RKO (cell line): ENCODE measurements at places on chromosomes 2 and 18.
A peak's percentile ranks its signal among the peaks of the same experiment; 100 is the strongest.

DNA sequence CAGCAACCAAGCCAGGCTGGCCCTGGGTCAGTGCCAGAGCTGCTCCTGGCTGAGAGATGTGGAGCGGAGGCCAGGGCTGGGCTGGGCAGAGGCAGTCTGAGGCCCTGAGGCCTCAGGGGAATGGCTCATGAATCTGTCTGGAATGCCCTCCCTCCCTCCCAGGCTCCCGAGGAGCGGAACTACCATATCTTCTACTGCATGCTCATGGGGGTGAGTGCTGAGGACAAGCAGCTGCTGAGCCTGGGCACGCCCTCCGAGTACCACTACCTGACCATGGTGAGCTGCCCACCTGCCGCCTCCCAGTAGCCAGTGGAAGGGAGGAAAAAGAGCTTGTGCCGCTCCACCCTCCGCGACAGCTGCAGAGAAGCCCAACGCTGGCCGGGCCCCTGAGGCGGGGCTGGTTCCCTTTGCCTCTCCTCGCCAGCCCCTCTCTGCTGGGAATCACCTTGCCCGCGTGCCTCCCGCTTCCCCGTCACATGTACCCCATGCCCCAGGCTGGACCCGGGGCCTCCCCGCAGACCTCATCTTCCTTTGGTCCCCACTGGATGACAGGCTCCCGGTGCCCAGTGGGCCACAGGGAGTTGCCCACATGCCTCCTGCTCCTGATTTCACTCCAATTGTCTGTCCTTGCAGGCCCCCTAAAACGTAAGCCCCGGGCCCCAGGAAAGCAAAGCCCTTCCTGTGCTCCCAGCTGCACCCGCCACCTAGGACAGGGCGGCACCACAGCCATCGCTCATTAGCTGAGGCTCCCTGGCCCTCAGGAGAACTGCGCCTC is 41.1 kb downstream of the MYO7B start:
- no peak for DNase-seq

GRCh38 chr2:73281244-73281643 is 3.0 kb downstream of the FBXO41 start:
- DNase-seq: peak; percentile 43

GRCh38 chr18:59655676-59656075 is 41.5 kb downstream of the CCBE1 start:
- no peak for DNase-seq

GRCh38 chr2:13335862-13336535 is 619.3 kb downstream of the TRIB2 start:
- no peak for DNase-seq

DNA sequence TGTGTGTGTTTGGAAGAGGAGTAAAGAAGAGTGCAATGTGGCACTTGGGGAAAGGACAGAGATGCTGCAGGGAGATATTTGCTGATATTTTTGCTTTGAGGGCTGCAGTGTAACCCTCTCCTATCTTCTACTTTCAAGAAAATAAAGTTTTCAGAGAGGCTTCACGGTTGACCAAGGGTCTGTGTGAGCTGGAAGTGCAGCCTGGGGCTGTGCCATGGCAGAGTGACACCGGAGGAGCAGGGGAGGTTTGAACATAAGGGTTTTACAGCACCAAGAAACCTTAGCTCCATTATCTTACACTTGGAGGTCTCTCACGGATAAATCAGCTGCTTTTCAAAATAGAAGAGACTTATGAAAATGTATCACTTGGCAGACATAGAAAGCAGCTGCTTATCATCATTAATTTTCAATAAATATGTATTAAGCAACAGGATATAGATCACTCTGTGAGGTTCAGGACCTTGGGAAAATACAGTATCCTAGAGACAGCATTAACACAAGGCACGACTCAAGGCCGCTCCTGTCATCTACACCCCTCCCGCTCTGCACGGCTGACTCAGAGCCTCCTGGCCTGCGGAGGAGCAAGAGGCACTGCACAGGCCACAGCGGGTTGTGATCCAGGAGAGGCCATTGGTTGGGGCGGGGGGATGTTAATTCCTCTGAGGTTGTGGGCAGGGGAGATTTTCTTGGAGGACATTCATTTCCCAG is 127.8 kb downstream of the COPS8 start:
- no peak for DNase-seq

- DNase-seq: no peak
These were observed 36.5 kb upstream of the SLC9A2 start for GRCh38 chr2:102582845-102583244.

GRCh38 chr2:219278655-219279150 is 463 bp upstream of the DNAJB2 start:
- DNase-seq: no peak

GRCh38 chr2:68548396-68548795 is 81.0 kb downstream of the APLF start:
- no peak for DNase-seq

DNA sequence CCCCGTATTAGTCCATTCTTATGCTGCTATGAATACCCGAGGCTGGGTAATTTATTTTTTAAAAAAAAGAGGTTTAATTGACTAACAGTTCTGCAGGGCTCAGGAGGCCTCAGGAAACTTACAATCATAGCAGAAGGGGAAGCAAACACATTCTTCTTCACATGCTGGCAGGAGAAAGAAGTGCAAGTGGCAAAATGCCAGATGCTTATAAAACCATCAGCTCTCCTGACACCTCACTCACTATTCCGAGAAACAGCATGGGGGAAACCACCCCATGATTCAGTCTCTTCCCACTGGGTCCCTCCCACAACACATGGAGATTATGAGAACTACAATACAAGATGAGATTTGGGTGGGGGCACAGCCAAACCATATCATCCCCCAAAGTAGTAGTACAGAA is 2148.5 kb upstream of the PIK3C3 start:
- DNase-seq: peak; percentile 77

GRCh38 chr2:151337643-151338042 is 19.7 kb upstream of the TNFAIP6 start:
- DNase-seq: no peak

DNA sequence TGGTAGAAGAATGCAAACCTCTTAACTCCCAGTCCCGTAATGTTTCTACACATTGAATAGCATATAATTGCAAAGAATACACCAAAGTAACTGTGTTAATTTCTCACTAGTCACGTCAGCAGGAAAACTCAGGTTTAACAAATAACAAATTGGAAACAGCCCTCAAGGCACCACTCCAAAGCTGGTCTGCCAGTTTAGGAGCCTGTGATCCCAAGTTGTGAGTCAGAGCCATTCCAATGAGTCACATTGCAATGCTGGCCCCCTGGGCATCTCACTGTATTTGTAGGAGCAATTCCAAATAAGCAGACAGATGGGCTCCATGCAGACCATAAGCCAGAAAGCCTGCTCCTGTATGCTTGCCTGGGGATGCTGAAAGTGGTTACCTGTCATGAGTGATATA is 143.2 kb upstream of the SETBP1 start:
- peak; percentile 12 for DNase-seq

- DNase-seq: no peak
These were observed 62.9 kb downstream of the MSTN start for GRCh38 chr2:189999661-190000060.

GRCh38 chr2:36564377-36564930 is 33.5 kb downstream of the FEZ2 start:
- peak; percentile 76 for DNase-seq

- no peak for DNase-seq
These were observed 87.3 kb upstream of the LCLAT1 start for GRCh38 chr2:30359644-30360167.

- DNase-seq: no peak
These were observed 102.9 kb upstream of the SYT4 start for GRCh38 chr18:43380104-43380672.

DNA sequence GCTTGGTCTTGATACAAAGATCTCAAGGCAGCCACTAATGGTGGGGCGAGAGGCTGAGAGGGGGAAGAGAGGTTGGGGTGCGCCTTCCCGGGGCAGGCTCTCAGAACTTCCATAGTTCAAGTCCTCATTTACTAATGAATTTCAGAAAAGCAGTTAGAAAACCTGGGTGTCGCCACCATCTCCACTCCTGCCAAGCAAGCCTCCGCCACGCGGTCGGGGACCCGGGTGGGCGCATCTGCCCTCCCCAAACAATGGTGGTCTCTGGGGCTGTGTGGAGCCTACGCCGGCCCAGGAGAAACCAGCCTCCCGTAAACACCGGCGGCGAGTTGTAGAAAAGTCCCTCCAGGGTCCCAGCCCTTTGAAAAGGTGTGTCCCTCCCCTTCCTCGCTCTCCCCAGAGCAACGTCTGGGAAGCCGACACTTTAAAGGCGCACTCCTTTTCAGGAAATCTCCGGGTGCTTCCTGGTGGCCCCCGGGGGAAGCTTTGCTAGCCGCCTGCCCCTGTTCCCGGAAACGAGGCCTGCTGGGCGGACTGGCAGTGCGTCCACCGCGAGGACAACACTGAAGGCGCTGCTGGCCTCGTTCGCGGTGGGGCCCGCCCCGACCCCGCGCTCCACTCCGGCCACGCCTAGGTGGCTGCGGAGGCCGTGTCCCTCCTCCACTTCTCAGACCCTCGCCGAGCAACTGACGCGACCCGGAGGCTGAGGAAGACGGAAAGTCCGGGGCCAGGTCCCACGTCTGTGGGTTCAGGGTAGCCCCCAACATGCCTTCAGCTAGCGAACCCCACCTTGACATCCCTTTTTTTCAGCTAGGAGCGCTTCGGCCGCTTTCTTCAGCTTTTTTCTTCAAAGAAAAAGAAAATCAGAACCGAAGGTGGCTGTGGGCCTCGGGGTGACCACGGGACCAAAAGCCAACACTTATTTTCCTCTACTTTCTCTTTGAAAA is 16.8 kb downstream of the EVX2 start:
- no peak for DNase-seq

DNA sequence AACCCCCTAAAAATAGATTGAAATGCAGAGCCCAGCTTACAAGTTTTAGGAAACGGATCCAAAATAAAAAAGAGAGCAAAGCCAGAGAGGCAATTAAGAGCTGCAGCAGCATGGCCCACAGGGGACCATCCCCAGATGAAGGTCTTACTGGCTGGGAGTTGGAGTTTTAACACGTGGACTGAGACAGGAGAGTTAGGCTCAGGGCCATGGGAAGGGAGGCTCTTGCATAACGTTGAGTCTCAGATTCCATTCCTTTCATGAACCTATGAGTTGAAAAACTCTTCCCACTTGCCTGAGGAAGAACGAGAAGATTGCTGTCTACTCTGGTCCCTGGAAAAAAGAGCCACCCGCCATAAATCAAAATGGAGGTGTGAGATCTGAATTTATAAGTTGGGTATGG is 101.8 kb upstream of the NDUFV2 start:
- no peak for DNase-seq

DNA sequence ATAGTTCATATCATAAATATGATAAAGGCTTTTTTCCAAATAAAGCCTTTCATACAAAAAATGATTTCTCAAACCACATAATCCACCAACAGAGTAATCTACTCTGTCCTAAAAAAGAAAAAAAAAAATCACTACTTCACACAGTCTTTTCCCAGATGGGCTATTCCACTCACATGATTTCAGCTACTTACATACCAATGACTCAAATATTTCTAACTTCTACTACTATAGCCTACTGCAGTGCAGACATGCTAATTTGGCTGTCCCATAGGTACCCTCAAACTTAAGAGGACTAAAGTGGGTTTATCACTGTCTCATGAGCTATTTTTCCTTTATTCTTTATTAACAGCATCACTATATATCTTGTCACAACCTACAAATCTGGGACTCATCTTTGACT is 57.4 kb downstream of the SLC66A3 start:
- DNase-seq: no peak

- no peak for DNase-seq
These were observed 400.5 kb upstream of the FSIP2 start for GRCh38 chr2:185338104-185338503.

DNA sequence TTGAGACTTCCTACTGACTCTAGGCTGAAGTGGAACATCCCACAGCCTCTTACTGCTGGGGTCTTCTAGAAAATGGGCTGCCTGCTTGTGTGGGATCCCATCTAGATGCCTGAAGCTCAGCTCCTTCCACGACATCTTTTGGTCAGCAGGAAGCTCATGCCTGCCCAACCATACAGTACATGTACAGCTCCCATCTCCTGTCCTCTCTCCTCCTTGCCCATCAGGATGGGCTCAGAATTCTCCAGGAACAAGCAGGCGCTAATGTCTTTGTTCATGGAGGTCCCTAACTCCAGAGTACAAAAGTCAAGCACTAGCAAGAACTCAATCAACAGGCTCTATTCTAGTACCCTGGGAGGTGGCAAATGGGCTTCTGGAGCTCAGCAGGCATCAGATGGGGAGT is 31.7 kb upstream of the GPR17 start:
- DNase-seq: no peak

DNA sequence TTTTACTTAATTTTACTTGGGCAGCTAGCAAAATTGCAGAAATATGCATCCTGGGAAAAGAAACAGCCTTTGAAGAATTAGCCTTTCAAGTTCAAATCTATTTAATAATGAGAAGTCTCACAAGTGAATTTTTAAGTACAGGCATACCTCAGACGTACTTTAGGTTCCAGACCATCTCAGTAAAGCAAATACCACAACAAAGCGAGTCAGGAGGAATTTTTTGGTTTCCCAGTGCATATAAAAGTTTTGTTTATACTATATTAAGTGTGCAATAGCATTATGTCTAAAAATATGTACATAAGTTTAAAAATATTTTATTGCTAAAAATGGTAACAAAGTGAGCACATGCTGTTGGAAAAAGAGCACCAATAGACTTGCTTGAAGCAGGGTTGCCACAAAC is 50.8 kb upstream of the TWSG1 start:
- no peak for DNase-seq

DNA sequence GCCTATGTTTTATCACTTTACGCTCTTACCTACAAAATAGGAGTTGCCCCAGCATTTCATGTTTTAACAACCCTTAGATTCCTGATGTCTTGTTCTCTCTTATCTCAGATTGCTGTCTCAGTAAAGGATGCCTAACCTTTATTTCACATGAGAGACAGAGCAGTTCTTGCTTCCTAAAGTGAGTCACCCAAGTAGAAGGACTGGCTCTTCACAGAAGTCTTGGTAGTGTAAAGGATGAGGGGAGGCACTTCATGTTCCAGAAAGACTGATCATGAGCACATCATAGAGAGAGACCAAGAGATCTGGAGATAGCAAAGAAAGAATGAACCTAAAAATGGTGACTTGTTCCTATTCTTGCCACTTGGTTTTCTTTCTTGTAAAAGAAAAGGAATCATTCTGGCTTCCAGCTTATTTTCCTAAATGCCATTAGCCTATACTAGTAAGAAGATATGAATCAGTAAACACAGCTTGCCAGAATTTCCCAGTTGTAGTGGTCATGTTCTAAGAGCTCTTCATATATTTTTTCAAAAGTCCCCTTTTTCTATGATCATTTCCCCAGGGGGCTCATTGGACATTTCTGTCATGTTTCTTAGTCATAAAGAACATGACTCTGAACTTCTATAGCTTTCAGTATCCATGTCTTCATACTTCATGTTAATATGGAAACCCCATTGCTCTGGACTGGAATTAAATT is 54.9 kb downstream of the MAPRE2 start:
- DNase-seq: peak; percentile 0

- no peak for DNase-seq
These were observed 104.6 kb downstream of the TPGS2 start for GRCh38 chr18:36724169-36724568.
